ELR (cell line): ENCODE measurements at places on chromosomes 3 and 15.

DNA sequence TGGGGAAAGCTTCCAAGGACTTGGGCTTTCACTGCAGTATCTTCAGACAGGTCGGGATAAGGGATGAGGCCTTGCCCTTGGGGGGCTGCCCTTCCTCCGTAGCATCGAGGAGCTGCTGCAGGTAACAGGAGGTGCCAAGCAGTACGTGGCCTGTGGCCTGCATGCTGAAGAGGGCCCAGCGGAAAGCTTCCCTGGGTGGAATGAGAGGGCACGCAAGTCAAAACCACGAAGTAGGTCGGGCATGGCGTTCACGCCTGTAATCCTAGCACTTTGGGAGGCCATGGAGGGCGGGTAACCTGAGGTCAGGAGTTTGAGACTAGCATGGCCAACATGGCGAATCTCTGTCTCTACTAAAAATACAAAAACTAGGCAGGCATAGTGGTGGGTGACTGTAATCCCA, 12.9 kb downstream of the CIDEC start:
- DNase-seq = no peak

GRCh38 chr3:37626736-37627565, 234.7 kb upstream of the CTDSPL start:
- no peak for DNase-seq

- peak; percentile 32 for DNase-seq
Measured at GRCh38 chr3:52769786-52770455, 819 bp downstream of the NEK4 start.

DNA sequence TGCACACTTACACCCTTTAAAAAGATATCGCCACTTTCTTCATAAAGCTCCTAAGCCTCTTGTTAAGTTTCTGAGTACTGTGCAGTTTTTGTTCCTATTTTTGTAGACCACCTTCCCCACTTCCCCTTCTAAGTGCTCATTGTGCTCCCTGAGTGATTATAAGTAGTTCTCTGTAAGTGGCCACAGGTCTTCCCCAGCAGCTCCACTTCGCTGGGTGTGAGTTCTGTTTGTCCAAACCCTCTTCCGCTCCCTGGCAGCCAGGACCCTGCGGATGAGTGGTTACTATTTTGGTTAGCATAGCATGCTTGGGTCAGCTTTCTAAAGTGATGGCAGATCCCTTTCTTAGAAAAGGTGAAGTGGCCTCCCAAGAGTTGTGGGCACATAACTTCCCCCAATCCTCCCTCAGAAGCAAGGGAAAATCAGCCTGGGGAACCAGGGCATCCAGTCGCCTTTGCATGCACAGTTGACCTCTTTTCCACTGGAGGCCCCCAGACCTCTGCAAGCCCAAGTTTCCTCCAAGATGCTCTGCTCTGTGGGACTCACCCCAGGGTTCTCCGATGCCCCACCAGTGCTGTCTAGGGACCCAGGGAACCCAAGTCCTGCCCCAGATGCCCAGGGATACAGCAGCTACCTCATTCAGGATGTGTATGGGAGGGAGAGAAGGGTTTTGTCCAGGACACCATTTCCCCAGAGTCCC, 69.6 kb downstream of the ATP10A start:
- DNase-seq = no peak

GRCh38 chr3:29655015-29655747, 374.3 kb downstream of the RBMS3 start:
- no peak for DNase-seq

DNA sequence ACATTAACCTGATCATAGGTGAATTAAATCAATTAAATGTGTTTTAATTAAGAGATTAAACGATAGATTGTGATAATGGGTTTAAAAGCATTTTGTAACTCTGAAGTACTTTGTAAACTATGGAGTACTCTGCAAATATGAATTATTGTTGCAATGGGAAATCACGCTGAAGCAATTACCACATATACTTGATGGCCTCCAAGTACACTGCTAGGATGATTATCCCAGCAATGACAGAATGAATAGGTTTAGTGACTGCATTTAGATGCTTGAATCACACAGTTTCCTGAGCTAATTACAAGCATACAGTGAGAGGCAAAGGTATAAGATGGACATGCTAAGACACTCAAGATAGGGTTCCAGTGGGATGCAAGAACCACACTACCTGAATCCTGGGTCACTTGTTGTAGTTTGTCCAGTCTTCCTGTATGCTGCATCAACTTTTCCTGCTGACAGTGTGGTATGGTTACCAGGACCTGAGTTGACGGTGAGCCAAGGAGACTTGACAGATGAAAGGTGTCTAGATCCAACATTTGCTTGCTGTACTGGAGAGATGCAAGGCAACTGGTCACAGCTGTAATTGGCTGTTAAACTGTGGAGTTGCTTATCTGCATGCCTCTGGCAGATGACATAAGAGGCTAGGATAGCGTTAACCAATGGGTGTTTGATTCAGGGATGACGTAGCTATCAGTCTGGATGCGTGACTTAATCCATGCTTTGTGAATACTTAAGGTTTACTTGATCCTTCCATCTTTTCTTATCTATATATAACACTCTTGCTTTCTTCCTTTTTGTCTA, 38.0 kb downstream of the RNF13 start:
- no peak for DNase-seq

DNA sequence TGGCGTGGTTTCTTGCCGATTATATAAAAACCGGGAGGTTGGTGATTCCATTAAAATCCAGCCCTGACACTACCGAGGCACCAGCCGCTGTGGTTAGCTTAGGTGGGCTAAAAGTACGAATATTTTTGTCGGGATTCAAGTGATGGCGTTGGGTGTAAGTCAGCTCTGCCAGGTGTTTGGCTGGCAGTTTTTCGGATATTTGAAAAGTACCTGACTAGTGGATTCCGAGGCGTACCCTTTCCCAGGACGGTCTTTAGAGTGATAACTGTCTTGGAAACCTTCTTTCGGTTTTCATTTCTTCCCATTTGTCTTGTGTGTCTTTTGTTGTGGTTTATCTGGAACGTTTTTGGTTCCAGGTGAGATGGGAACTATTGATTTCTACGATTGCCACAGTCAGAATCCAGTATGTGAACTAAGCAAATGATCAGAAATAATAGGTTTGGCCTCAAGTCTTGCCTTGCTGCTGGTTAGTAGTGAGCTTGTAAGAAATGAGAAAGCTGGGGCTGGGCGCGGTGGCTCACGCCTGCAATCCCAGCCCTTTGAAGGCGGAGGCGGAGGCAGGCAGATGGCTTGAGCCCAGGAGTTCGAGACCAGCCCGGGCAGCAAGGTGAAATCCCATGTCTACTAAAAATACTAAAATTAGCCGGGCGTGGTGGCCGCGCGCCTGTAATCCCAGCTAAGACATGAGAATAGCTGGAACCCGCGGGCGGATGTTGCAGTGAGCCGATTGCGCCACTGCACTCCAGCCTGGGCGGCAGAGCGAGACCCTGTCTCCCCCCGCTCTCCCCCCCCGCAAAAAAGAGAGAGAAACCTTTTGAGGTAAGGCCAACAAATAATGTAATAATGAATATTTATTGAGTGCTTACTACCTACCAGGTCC, 1.4 kb downstream of the FYTTD1 start:
- peak; percentile 58 for DNase-seq
